Thymus (tissue), 14 donors: ENCODE measurements at places on chromosomes 6 and 20. TPM values are rescaled to one million over a fixed set of nuclear protein-coding genes. Genes with fewer than 3 reads are reported as not detected.

Gene GGTLC1
- not detected for total RNA-seq

Gene CYP39A1
- total RNA-seq, result 1.7 TPM

DNA sequence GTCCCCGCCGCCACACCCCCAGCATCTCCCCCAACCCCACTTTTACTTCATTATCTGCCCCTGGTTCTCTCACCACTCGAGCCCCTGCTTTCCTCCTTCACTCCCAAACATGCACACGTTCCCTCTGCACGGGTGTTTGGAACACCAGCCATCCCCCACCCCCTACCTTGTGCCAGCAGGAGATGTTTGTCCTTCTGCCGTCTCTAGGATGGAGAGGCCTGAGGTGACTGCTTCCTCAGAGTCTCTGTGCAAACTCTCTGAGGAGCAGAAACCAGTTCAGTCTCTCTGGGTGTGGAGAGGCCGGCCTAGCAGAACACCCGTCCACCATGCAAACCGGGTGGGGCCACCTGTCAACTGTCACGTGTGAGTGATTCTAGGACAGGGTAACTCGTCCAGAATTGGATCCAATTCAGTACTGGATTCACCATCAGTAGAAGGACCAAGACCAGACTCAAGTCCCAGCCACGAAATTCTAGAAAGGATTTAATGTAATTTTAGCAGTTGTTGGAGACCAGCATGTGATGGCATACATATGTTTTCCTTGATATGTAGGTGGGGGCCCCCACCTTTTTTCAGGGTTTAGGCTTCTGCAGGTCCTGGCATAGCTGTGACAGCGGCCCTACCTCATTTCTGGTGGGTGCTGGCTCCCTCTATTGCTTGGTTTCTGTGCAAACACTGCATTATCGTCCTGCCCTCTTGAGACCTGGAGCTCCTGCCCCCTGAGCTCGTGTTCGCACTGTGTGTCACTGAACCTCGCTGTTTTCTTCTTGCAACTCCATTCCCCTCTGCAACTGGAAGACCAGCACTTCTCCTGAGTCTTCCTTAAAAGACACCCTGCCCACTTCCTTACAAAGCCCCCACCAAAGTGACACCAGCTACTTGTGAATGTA is at the start of gene RAET1E:
RAET1E (minus strand) TSS at position 259 of the 890 bp plus-strand sequence. CDS start 7,212 bp downstream, outside the sequence.
- no peaks in the 10 kb centered on the region for H3K36me3 ChIP-seq
- H3K4me3 ChIP-seq, result no peak within 1 kb of the TSS
- no peaks in the 10 kb centered on the region for H3K4me1 ChIP-seq
- H3K27ac ChIP-seq, result no peak within 1 kb of the TSS
- no peak for DNase-seq

GRCh38 chr6:137900815-137901214 is 33.8 kb downstream of the TNFAIP3 start:
- H3K27me3 ChIP-seq, result no peaks in the 10 kb centered on the region
- H3K36me3 ChIP-seq, result no peaks in the 10 kb centered on the region
- H3K4me1 ChIP-seq, result peaks cover 3% of the 10 kb centered on the region
- H3K27ac ChIP-seq, result no peak overlapping the region
- DNase-seq, result no peak

- H3K27me3 ChIP-seq, result no peaks in the 10 kb centered on the region
- no peak for DNase-seq
- peaks cover 75% of the 10 kb centered on the region for H3K36me3 ChIP-seq
- no peak overlapping the region for H3K27ac ChIP-seq
These were observed 21.7 kb downstream of the TMEM74B start for GRCh38 chr20:1163105-1163504.
